ENCODE measurements at places on chromosomes 5 and 9.
A peak's percentile ranks its signal among the peaks of the same experiment; 100 is the strongest.

- DNase-seq, result no peak
Observed at GRCh38 chr9:123637945-123638634, 282.1 kb downstream of the CRB2 start.

DNA sequence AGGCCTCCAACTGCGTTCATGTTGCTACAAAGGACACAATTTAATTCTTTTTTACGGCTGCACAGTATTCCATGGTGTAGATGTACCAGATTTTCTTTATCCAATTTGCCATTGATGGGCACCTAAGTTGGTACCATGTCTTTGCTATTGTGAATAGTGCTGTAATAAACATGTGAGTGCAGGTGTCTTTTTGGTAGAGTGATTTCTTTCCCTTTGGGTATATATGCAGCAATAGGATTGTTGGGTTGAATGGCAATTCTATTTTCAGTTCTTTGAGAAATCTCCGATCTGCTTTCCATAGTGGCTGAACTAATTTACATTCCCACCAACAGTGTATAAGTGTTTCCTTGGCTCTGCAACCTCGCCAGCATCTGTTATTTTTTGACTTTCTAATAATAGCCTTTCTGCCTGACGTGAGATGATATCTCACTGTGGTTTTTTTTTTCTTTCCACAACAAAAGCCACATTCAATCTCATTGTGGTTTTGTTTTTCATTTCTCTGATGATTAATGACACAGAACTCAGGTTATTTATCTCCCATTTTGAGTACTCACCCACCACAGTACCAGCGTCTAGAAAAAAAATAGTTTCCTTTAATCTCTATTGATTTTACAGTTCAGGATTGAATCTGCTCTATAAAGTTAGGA is 21.9 kb downstream of the ARRDC3 start:
- DNase-seq, result no peak

GRCh38 chr9:4362281-4362680 is 62.4 kb upstream of the GLIS3 start:
- no peak for DNase-seq

- no peak for DNase-seq
Observed at GRCh38 chr5:96663608-96664007, 1.4 kb downstream of the CAST start.

GRCh38 chr5:143360755-143361154 is 42.7 kb downstream of the NR3C1 start:
- no peak for DNase-seq

DNA sequence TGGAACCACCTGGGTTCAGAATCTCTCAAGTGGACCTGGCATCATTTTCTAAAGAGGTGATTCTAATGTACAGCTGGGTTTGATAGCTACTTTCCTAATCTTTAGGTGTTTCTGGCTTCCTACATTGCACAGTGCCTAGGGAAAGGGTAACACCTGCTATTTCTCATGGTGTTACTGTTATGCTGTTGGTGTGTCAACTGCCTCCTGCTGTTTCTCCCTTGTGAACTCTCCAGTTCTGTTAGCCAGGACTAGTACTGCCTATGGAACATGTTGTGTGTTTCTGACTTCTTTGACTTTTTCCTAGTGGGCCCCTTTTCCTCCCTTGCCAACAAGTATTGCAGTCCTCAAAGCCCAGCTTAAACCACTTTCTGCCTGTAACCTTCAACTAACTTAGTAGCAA is 5.5 kb downstream of the ARHGEF28 start:
- DNase-seq, result no peak

- DNase-seq, result no peak
Observed at GRCh38 chr5:156936972-156937371, 26.1 kb downstream of the TIMD4 start.

- no peak for DNase-seq
Observed at GRCh38 chr5:122093415-122094180, 15.5 kb upstream of the LOX start.

DNA sequence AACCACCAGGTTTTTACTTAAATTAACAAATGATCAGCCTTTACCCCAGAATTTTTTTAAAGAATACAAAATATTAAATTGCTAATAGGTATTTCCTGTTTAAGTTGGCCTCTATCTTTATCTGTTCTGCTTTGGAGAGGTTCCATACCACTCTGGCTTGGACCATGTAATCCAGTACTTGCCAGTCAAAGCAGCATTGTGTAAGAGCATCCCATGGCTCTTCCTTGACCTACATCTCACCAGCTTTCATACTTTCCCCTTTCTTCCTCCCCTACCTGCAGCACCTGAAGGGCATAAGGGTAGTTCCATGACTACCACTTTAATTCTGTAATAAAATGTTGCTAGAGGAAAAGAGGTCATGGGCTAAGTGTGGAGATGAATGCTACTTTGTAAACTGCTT is 140.8 kb upstream of the MTAP start:
- no peak for DNase-seq

DNA sequence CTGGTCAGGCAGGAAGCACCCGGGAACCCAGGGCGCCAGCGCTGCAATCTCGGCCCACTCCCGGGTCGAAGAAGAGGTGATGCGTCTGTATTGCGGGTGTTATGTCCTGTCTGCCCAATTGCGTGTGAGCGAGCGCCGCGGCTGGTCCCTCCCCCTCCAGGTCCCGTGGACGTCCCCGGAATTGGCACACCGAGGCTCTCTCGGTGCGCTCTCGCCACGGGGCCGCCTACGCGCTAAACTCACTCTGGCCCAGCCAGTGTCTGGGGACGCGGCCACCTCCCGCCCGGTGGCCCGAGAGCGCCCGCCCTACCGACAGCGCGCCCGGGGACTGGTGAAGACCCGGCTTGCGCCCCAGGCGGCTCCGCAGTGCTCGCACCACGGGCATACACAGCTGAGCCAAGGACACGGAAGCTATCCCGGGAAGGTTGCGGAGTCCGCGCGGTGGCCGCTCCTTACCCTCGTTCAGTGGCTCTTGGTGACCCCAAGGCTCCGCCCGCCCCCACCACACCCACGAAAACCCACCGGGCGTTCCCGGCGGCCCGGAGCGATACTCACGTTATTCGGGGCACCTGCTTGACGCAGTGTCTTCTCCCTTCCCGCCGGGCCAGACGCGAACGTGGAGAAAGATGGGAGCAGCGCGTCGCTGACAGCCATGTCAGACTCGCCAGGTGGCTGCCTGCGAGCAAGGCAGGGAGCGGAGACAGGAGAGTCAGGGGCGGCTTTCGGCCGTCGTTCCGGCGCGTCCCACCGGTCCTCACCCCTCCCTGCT is 1.0 kb downstream of the KLF4 start:
- DNase-seq, result no peak

DNA sequence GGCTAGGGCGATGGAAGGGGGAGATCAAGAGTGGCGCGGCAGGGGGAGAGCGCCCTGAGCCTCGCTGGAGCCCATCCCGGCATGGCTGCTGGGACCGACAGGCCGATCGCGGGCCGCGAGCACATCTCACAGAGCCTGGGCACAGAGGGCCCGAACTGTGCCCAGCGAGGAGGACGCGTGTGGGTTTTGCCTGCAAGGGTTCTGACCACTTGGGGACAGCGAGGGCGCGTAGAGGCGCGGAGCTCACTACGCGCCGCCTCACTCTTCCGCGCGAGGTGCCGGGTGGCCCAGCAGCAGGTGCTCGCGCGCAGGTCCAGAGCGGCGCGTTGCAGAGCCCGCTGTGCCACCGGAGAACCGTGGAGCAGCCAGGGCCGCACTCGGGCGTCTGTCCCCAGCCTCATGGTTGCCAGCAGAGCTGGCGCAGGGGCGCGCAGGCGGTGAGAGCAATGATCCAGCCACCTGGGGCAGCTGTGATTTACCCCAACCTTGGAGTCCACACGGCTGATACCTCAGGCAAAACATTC is 16.3 kb upstream of the PITX1 start:
- DNase-seq, result no peak

- DNase-seq, result no peak
Observed at GRCh38 chr9:109941771-109942170, 161.8 kb downstream of the PALM2AKAP2 start.

DNA sequence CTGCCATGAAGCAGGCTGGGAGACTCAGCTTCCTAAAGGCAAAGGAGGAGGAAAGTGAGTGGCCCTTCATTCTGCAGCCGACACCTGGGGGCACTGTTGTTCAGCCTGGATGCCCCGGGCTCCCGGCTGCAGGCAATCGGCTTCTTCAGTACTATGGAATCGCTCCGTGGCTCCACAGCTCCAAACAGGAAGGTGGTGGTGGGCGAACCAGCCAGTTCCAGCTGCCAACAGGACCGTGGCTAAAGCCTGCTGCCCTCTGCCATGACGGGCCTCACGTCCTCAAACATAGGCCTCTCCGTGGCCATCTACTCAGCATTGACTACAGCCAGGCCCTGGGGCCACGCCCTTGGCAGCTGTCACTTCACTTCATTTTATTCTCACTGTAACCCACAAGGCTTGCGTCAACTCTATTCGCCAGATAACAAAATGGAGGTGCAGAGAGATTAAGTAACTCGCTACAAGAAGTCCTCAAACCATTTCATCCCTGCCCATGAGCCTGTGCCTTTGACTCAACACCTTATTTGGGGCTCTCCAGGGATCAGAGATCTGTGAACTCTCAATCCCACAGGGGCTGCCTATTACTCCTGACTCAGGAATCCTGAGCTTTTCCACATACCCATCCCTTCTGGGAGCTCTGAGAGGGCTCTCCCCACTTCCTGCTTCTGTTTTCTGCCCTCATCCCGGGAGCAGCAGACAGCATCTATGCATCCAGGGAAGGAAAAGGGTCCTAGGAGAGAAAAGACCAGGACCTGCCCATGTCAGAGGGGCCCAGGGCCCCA is 38.0 kb downstream of the PAX5 start:
- DNase-seq, result peak; percentile 48

DNA sequence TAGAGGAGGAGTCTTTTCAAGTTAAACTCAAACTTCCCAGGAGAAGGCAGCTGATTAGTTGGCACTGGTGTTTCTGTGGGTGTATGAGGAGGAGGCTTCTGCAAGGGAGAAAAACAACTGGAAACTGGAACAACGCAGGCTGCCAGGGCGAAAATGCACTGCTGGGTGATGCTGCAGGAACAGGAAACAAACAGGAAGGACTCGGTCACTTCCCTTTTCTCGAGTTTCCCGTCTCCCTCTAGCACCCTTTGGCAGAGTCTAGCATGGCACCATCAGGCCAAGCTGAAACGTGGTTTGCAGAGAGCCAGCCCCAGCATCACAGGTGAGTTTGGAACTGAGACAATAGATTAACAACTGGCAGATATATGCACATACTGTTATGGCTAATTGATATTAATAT is 77.5 kb upstream of the CAST start:
- no peak for DNase-seq

- DNase-seq, result no peak
Observed at GRCh38 chr9:137267933-137268355, 9.6 kb upstream of the TOR4A start.

DNA sequence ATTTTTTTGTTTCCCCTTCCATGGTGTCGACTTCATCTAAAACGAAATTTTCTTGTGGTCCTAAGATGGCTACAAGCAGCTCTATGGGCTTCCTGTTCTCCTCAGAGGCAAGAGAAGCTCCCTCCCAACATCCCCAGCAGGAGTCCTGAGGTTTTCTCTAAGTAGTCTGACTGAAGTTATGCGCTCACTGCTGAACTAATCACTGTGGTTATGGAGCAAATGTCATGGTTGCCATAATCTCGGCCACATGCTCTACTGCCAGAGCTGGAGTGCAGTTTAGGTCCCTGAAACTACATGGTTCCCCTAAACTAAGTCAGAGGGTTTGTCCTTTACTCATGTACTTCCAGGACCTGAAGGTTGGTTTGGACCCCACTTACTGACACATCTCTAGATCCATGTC is 68.0 kb upstream of the MAMDC2 start:
- no peak for DNase-seq

- DNase-seq, result no peak
Observed at GRCh38 chr9:133842721-133843227, 104.6 kb upstream of the SARDH start.

- DNase-seq, result no peak
Observed at GRCh38 chr9:89470224-89470839, 27.6 kb downstream of the SEMA4D start.

DNA sequence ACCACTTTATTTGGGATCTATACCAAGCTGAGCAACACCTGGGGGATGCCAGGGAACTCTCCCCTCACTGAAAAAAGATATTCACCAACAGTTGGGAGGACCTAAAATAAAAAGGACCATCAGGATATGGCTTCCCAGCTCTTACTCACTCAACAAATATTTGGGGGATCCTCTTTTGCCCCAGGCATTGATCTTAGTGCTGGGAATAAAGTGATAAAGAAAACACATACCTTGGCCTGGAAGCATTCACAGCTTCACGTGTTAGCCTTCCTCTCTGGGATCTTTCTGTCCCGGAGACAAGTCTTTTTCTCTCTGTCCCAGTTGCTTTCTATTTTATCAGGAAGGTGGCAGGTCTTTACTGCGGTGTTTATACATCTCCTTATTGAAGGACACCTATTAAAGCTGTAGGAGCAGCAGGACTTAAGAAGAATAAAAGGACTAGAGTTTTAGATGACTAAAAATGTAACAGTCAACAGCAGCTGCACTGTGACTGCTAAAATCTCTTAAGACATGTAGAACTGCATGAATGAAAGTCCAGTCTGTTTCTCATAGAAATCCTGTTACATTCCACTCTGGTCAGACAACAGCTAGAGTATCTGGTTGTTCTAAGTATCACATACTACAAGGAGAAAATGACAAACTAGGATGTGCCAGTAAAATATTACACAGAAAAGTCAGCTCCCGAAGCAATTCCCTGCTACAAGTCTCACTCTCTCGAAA is 90.0 kb upstream of the ITGA2 start:
- no peak for DNase-seq

GRCh38 chr5:60685028-60685427 is 14.9 kb downstream of the DEPDC1B start:
- no peak for DNase-seq

DNA sequence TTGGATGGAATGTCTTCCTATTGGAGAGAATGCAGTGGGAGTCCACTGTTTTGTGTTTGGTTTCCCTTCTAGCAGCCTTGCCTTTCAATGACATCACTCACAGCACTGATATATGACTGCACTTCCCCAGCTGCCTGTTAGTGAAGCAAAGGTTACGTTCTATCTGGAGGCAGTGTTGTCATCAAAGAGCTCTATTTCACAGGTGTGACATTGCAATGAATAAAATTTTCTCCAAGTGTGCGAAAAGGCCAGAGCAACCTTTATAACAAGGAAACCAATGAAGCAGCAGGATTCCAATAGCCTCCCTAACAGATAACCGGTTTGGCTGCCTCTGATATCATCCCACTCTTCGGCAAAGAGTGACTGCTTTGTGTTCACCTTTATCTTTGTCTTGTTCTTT is 523.5 kb upstream of the ZNF608 start:
- DNase-seq, result no peak

- DNase-seq, result no peak
Observed at GRCh38 chr9:72203205-72203803, 54.1 kb downstream of the GDA start.
